SJSA1 (cell line): ENCODE measurements at places on chromosomes 12 and 14.

DNA sequence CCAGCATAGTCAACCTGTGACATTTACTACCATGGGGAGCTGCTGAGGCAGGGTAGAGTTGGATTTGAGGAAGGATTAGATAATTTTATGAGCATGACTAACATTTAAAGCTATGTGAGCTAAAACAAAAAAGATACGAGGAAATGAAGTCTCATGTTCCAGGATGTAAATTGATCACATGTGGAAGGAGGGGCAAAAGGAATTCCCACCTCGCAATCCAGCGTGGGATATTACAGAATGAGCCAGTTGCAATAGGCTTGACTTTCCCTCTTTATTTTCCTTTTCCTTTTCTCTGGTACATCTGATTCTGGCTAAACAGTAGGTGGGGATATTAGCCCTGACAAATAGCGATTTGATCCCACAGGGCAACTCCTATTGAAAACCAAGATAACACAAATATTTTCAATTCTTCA, 214.9 kb upstream of the HMGA2 start:
- peak; percentile 39 for DNase-seq

DNA sequence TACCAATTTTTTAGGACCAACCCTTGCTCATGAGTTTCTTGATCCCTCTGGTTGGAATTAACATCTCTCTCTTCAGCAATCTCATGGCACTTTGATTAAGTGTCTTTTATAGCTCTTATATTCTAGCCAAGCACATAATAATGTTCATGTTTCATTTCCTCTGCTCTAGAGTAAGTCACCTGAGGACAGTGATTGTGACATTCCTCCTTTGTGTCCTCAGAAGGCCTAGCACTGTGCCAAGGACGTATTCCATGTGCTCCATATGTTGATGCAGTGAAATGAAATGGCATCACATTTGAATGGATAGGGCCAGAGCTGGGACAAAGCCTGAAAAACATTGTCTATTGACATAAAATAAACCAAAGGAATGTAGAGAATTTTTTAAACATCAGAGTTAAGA, 322.8 kb upstream of the PRICKLE1 start:
- DNase-seq = no peak

DNA sequence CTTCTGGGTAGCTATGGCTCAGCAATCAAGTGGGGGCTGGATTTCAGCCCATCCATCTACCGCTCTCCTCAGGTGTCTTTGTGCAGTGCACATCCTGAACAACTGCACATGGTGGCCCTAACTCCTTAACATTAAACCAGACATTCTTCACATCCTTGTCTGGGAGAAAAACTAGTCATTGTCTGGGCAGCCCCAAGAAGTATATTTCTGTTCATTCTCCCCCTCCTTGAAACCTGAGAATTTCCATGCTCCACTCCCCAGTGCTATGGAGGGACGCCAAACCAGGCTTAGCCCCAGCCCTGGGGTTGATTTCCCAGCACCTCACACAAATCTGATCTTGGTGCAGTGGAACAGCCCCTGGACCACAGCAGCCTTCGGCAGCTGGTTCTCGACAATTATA, 13.4 kb downstream of the MYL2 start:
- DNase-seq = no peak

DNA sequence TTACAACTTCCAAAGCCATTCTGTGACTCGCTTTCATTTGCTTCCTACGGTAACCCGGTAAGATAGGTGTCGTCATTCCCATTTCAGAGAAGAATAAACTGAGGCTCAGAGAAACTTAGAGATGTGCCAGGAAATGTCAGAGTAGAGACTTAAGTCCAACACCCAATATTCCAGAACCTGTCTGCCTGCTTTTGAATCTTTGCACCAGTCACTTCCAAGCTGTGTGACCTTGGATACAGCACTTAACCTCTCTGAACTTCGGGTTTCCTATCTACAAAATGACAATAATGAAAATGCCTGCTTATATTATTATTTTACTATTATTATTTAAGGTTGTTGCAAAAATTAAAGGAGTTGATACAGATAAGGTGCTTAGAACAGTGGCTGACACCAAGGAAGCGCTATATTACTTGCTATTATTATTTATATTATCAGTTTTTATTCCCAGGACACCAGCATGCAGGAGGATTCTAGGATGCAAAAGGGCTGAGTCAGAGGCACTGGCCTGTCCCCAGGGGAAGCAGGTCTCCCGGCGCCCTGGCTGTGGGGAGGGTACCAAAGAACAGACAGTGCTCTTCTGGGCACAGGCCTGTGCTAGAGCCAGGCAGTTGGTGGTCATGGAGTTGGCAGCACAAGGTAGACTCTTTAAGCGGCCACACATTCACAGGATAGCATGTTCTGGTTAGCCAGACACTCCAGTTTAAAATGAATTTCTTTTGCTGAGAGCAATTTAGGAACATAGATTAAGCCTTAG, 5.4 kb downstream of the HSPB8 start:
- DNase-seq = no peak

- DNase-seq = peak; percentile 58
Observed at GRCh38 chr14:100761481-100761880, 34.8 kb downstream of the DLK1 start.

DNA sequence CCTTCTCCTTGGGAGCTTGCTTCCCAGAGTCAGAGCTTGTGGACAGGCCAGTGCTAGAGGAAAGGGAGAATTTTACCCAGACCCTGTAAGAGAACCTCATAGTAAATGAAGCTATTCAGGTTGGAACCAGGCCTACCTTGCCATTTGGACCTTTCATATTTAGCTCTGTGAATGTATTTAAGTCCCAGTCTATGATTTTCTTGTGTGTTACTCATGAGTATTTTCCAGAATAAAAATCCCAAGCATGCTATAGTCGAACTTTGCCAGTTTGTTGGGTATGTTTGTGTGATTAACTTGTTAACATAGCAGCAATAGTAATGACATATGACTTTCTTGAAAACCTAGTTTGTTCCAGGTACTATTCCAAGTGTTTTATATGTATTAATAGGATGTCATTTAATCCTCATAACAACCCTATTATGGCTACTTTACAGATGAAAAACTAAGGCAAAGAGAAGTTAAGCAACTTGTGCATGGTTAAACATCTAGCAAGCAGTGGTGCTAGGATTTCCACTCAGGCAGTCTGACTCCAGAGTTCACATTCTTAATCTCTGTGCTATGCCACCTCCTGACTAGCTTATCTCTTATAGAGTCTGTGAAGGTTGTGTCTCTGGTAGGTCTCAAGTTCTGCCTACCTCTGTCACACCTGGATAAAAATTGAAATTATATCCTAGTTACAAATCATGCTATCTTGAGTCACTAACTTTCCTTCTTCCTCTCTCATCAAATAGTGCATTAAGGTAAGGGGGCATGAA, 47.9 kb upstream of the GARIN2 start:
- DNase-seq = no peak

- no peak for DNase-seq
Observed at GRCh38 chr12:5881666-5882065, 63.4 kb downstream of the ANO2 start.

GRCh38 chr12:93743999-93744689, 67.0 kb downstream of the CRADD start:
- no peak for DNase-seq

GRCh38 chr12:109588461-109589239, 15.1 kb downstream of the MVK start:
- no peak for DNase-seq

GRCh38 chr14:93137864-93138263, 22.1 kb upstream of the ITPK1 start:
- no peak for DNase-seq

DNA sequence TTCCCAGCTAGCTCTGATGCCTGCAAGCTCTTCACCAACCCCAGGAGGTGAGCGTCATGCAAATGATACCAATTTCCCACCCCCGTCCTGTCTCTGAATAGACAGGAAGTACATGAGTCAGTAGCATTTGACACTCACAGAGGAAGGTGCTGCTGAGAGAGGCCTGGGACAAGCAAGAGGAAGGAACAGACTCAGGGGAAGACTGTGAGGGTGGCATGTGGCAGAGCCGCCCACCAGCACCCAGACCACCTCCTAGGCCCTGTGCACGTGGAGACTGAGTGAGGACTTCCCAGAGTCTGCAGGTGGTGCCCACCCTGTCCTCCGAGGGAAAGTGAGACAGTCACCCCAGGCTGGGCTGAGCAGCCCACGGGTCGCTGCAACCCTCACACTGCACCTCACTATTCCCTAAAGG, 199.5 kb upstream of the SFSWAP start:
- no peak for DNase-seq

DNA sequence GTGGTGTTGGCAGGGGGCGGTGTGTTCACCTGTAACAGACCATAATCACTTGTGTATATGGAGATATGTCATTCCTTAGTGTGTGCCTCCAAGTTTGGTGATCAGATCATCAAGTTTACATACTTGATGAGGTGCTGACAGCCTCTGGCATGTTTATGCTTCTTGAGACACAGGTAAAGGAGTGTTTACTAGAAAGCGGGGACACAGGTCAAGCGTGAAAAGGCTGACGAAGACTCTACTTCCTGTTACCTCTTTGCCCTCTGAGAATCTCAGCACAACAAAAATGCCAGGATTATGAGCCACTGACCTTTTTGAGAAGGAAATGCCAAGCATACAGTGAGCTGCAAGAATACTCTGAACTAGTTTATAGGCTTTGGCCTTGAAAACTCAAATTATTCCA, 29.6 kb downstream of the PRDM4 start:
- no peak for DNase-seq

- DNase-seq = no peak
Observed at GRCh38 chr14:69672356-69672755, 61.0 kb downstream of the SUSD6 start.

DNA sequence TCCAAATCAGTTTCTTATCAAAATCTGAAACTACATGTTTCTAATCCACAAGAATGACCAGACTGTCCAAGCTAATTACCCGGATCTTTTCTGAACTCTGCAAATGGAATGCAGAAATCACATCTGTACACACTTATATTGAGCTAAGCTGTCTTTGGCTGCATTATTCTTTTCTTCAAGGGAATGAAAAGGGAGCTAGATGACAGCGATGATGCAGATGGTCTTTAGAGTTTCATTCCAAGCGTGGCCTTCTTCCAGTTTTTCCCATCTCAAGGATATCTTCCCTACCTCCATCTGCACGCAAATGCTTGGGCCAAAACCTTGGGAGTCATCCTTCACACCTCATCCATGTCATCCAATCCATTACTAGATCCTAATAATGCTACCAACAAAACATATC, 12.6 kb downstream of the KCNH5 start:
- no peak for DNase-seq

- DNase-seq = peak; percentile 36
Observed at GRCh38 chr12:5944053-5944452, 1.0 kb downstream of the ANO2 start.

DNA sequence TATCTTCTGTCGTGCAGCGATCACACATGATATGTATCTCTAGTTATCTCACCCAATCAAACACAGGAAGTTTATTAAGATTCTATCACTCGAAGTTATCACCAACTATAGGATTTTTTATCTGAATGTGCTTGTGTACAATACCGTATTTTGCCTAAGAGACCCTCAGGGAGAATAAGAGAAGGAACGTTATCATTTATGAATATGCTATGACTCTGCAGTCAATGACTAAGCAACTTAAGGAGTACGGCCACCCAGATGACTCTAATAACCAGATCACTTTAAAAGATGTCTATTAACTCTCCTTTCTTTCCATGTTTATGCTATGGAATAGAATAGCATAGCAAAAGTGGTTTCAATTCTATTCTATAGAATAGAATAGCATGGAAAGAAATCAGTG, 486.4 kb downstream of the BCL11B start:
- DNase-seq = no peak

- DNase-seq = no peak
Observed at GRCh38 chr12:104458694-104459367, 2.1 kb downstream of the CHST11 start.

- no peak for DNase-seq
Observed at GRCh38 chr14:97458255-97458654, 661.1 kb downstream of the VRK1 start.

GRCh38 chr14:55201219-55202101, 10.1 kb upstream of the DLGAP5 start:
- DNase-seq = peak; percentile 38

DNA sequence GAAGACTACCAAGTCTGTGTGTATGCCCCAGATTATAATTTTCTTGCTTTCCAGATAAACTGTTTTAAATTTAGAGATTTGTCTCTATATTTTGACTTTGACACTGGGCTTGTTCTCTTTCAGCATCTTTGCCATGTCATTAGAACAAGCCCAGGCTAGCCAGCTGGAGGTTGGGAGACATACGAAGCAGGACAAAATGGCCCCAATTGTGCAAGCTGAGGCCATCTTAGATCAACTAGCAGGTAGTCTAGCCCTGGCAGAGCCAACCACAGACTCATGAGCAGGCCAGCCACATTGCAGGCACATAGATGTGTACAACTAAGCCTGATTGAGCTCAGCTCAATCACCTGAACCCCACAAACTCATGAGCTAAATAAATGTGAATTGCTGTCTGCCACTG, 321.4 kb downstream of the ATP23 start:
- no peak for DNase-seq

- no peak for DNase-seq
Observed at GRCh38 chr14:54257424-54257823, 139.4 kb upstream of the CDKN3 start.

DNA sequence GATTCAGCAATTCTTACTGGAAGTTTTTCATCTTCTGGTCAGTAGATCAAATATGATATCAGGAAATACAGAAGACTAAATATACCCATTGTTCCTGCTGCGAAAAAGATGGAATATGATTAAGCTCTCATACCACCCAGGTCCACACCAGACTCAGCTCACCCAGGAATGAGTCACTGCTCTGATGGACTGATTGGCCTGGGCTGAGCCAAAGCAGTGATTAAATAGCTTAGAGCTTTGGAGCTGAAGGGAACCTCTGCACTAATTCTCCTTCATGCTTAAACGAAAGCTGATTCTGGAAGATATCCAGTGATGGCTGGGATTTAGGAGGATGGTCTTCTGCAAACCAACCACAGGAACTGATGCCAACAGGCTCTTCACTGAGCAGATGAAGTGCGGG, 62.0 kb upstream of the SYT1 start:
- no peak for DNase-seq

- no peak for DNase-seq
Observed at GRCh38 chr12:116244474-116245090, 32.9 kb downstream of the MED13L start.

- no peak for DNase-seq
Observed at GRCh38 chr12:22677781-22678574, 53.0 kb downstream of the ETNK1 start.

DNA sequence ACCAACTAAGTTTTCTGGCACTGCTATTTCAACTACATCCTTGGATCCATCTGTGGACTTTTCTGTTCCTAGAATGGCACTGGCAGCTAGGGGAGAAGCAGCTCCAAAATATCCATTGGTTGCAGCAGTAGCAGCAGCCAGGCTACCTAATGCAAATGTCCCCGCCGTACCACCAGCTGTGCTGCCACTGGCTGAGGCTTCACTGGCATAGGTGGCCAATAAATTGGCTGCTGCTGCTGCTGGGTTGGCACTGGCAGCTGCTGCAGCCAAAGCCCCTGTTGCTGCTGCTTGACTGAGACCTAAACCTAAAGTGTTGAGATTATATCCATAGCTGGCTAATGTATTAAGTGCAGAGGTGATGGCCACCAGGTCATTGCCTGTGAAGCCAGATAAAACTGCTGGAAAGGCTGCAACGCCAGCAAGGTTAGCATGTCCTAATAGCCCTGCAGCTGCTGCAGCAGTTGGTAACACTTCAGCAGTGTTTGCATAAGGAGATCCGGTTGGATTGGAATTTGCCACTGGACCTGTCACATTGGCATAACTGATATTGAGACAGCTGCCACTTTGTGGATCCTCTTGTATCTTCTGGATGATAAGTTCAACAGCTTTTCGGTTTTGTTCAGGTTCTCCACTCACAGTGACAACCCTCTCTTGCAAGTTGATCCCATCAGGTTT, 149.5 kb downstream of the NOVA1 start:
- no peak for DNase-seq
